ENCODE measurements at places on chromosomes 7 and 10.

DNA sequence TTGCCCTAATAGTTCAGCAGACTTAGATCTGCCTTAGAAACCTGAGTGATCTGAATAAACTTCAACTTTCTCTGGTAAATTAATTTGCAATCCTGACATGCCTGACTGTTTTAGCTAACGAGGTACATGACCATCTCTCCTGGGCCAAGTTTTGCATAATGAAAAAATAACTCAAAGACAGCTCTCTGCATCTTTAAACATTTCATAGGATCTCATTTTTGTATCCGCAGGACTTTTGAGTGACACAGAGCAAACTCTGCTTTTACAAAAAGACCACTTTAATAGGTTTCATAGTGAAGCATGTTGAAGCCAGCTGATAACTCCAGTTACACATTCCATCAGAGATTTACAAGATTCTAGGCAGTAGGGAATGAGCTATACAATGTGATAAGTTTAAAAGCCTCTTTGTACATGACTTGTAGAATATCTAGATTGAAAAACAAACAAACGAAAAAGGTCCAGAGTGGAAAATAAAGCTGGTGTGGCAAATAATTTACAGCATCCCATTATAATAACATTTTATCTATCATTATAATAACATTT lies 2.1 kb downstream of the PRKG1 start:
- no peak for DNase-seq

DNA sequence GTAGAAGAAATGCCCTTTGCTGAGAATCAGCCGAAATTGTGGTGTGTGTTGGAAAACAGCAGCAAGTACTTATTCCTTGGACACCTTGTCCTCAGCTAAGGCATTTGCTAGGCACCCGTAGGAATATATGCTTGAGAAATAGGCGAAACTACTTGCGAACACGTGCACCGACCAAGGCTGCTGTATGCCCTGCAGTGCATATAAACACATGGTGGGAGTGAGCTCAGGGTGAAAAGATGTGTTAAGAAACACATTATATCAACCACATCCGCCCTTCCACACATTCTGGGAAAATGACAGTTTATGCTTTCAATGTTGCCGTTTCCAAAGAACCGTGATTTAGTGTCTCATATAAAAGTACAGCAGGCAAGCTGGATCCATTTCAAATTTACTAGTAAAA lies 199.2 kb downstream of the JCAD start:
- peak; percentile 34 for DNase-seq

DNA sequence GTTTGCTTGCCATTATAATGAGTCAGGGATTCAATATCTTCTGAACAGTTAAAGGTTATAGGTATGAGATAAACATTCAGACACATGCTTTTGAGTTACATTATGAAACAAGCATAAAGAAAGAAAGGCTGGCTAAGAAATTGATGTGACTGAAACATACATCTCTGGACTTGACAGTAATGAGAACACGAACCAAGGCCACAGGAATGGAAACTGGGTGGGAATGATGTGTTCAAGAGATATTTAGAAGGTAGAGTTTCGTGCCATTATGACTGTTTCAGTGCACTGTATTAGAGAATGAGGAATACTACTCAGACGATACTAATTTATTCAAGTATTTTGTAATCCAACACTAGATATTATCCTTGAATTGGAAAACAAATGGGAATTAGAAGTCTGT lies 332.1 kb upstream of the MAGI2 start:
- DNase-seq: no peak

DNA sequence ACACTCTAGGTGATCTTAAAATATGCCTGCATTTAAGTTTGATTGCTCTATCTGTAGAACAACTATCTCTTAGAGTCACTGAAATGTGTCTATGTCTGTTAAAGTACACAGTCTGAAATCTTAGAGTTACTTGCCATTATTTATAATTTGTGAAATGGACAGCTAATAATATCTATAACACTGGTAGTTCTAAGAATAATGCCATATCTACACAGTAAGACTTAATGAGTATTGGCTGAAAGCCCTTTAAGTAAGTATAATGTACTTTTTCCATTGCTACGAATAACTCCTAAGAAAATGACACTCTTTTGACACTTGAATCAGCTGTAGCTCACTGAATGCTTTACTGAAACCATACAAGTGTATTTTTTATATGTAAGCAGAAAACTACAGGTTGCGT lies 567.4 kb upstream of the PCDH15 start:
- DNase-seq: no peak

GRCh38 chr10:128686630-128687278 lies 560.5 kb upstream of the MKI67 start:
- DNase-seq: no peak

DNA sequence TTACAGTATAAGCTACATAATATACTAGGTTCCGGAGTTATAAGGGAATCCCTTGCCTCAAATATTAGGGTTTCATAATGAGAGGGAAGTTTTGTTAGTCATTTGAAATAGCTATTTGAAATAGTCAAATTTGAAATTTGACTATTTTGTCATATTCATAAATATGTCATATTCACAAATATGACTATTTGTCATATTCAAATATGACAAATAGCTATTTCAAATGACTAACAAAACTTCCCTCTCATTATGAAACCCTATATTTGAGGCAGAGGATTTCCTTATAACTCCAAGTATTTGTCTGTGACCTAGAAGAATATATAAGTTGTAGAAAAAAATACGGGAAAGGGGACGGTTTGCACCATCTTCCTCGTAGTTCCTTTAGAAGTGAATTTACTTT lies 76.6 kb downstream of the HDAC9 start:
- DNase-seq: no peak

DNA sequence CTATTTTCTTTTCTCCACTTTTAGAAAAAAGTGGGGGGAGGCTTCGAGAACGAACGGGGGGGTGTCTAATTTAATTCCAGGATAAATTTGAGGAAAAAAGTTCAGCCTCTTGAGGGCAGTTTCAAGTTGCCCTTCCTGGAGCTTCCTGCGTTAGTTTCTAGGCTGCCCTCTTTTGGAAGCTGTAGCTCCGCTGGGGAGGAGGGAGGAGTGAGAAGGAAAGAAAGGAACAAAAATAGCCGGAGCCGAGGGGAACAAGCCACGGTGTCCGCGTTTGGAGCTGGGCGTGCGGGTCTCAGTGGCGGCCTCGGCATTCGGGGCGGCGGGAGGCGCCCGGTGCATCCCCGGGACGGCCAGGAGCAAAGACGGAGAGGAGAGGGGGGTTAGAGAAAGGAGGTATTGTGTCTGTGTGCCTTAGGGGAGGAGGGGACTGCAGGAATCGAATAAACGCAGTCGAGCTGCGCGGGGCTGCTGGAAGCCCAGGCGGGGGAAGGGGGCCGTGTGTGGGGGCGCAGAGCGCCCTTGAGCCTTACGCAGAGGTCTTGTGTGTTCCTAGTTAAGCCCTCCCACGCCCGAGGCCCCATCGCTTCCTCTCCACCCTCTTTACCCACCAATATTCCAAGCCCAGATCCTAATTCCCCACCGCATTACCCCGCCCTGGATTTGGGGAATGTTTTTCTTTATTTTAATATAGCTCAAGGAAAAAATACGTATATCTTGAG lies 2.0 kb upstream of the TNRC18 start:
- DNase-seq: peak; percentile 84

DNA sequence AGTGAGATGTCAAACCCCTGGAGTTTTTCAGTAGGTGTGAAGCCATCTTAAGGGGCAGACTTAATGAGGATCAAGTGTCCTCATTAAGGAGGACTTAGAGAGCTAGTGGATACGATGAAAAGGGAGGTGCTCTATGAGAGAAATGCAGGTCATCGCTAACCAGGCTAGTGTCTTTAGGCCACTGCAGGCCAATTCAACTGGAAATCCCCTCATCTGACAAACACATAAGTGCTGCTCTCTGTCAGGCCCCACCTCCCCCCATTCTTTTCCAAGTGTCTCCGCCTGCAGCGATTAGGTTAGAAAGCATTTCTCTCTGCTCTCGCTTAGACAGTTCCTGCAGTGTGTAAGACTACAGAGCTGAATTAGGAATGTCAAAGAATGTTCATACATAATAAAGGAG lies 33.7 kb downstream of the RBM28 start:
- DNase-seq: no peak

GRCh38 chr7:157016352-157017041 lies 6.0 kb upstream of the MNX1 start:
- no peak for DNase-seq

GRCh38 chr10:25808372-25808771 lies 125.7 kb upstream of the MYO3A start:
- no peak for DNase-seq

DNA sequence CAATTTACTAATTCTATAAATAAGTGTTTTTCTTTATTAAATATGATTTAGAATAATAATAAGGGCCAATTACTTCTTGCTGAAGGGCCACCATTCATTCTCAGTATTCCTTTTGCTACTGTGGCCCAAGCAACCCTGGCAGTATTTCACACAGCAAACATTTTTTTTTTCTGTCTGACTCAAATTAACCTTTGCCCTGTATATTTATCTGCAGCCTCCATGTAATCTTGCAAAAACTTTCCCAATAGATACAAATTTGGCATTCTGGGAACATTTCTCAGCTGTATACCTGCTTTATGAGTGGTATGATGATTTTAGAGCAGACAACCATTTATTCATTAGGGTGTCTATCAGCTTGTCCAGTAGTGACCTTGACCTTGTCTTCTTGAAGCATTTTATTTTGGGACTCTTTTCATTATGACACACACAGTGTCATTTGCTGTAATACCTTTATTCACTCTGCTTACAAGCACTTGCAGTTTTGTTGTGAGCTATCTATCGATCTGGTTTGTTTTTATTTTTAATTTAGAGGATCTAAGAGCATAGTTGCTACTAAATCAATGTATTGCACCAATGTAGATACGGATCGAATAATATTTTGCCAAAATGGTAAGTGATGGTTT lies 159.7 kb upstream of the PLXDC2 start:
- no peak for DNase-seq

DNA sequence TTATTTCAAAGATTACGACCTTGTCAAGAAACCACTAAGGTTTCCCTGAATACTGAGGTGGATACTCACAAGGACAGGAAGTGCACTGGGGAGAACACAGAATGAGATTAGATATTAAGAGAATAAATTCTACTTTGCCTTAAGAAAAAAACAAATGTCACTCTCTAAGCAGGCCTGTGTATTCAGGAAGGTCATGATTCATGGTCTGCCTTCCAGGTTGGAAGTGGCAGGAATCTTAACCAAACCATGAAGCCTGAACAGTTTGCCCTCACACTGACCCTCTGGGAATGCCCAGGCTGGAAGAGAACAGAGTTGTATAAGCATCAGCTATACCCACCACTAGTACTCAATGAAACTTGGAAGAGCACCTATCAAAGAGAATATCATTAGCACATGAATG lies 227.6 kb downstream of the DGKI start:
- DNase-seq: no peak

GRCh38 chr7:137838706-137839315 lies 8.0 kb downstream of the DGKI start:
- DNase-seq: no peak

DNA sequence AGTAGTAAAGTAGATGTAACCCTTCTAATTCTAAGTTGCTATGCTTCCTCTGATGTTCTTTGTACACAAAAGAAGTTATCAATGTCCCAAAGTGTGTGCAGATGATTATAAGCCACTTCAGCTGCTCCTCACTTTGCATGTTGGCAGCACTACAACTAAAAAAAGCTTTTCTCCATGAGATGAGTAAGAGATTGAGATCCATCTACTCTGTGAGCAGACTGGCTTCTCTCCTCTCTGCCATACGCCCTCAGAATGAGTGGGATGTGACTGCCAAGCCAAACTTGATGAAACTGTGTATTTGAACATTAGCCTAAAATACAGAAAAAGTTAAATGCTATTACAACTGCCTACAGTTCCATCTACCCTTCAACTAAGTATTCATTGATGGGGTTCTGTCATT lies 102.9 kb upstream of the ETV1 start:
- DNase-seq: no peak

DNA sequence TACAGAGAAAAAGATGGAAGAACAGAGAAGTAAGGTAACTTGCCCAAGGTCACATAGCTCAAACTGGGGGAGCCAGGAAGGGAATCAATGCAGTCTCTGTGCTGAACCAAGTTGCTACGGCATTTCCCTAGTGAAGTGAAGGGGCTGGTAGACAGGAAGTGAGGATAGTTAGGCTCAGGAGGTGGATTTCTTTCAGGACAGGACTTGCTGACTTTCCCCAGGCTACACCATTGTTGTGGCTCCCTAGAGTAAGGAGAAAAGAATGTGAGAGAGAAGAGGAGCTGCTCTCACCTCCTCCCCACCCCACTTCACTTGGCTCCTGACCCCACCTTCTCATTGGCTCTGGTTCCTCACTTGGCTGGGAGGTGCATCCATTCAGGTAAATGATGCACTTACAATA lies 316.9 kb downstream of the INHBA start:
- DNase-seq: no peak

DNA sequence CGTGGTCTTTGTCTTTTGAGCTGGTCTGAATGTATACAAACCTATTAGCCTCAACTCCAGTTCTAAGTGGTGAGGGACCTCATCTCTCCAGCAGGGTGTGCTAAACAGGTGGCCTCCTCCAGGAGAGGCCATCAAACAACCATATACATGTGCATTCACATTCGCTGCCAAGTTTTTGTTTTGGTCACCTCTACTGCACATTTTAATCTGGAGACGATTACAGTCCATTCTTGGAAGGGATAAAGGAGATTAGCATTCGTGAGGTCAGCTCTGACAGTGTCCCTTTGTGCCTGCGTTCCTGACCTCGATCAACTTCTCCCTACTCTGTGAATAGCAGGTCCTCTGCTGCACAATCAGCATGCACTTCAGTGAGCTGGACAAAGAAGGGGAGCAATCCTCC lies 60.8 kb downstream of the RHOBTB1 start:
- no peak for DNase-seq

- DNase-seq: no peak
Observed at GRCh38 chr10:123140164-123140982, 4.6 kb downstream of the HMX3 start.

- peak; percentile 37 for DNase-seq
Observed at GRCh38 chr7:107939573-107940489, 48.8 kb downstream of the DLD start.

DNA sequence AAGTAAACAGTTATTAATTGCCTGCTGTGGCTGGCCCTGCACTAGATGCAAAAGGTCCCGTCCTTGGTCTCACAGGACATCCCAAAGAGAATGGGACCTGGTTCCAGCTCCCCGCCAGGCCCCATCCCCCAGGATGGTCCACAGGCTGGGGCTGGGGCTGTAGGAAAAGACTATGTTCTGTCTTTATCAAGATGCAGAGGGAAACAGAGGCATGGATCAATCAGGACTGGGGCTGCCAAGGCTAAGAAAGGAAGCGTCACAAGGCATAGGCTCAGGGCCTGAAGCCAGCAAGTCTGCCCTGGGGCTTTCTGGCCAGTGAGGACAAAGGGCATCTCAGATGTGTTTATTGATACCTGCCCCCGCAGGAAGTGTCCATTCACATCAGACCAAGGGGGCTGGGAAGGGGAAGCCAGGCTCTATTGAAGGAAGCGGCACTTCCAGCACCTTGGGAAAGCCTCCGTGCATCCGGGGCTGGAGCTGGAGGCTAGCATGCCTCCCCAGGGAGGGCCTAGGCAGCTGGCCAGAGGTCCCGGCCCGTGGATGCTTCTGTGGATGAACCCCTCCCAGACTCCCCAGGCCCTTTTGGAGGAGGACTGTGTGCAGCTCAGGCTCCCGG lies 5.8 kb downstream of the VSIR start:
- DNase-seq: peak; percentile 32

All from fibroblast of the conjunctiva (primary cell).